GOT3 (cell line): ENCODE measurements at places on chromosomes 13 and 19.

GRCh38 chr13:58239774-58240268 is 608.3 kb downstream of the PCDH17 start:
- DNase-seq, result no peak

- DNase-seq, result no peak
Observed at GRCh38 chr13:49305792-49306425, 58.2 kb downstream of the CDADC1 start.

DNA sequence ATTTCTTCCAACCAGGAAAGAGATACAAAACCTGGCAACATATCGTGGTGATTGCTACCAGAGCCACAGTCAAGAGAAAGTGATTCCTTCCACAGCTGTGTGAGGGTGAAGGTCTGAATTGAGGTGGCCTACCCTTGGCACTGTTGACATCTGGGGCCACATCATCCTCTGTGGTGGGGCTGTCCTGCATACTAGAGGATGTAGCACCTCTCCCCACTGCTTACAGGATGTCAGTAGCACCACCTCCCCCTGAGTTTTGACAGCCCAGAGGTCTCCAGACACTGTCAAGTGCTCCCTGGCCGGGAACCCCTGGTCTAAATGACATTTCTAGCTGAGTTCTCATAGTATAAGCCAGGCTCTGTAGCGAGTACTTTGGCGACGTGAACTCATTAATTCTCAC is 15.5 kb downstream of the PTGER1 start:
- DNase-seq, result no peak

GRCh38 chr13:95642028-95642621 is 2.4 kb downstream of the DZIP1 start:
- no peak for DNase-seq

DNA sequence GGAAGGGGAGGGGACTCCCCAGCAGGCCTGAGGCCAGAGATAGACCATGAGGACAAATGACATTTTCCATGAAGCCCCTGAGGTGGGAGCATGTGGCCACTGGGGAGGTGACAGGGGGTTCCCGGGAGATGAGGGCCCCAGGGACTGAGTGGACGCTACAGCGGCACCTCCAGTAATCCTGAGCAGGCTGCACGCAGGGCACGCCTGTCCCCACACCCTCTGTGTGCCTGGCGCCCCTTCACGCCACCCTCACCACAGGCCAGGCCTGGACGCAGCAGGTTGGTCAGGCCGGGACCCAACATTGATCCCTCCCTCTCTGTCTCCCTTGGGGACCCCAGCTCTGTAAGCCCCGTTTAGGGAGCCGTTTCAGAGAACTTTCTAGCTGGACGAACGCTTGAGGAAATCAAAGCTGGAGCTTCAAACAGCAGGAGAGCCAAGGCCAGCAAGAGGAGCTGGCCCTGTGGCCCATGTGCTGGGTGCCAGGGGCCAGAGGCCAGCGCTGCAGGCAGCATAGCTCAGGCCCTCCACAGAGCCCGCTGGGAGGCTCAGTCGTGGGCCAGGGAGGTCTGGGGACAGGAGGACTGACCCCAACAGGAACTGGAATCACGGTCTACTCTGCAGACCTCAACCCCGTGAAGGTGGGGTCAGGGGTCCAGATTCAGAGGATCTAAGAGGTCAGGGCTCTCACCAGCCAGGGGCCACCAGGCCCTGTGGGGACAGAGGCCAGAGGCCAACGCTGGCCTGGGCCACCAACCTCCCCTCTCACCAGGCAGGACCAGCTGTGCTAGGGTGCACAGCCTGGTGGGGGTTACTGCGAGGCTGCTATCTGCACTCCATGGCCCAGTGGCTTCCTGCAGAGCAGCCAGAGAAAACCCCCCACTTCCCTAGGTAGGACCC is 14.6 kb downstream of the LSM4 start:
- DNase-seq, result no peak

GRCh38 chr19:24029941-24030636 is 56.9 kb upstream of the ZNF254 start:
- DNase-seq, result no peak

GRCh38 chr19:49020931-49021895 is 2.9 kb downstream of the CGB3 start:
- no peak for DNase-seq

DNA sequence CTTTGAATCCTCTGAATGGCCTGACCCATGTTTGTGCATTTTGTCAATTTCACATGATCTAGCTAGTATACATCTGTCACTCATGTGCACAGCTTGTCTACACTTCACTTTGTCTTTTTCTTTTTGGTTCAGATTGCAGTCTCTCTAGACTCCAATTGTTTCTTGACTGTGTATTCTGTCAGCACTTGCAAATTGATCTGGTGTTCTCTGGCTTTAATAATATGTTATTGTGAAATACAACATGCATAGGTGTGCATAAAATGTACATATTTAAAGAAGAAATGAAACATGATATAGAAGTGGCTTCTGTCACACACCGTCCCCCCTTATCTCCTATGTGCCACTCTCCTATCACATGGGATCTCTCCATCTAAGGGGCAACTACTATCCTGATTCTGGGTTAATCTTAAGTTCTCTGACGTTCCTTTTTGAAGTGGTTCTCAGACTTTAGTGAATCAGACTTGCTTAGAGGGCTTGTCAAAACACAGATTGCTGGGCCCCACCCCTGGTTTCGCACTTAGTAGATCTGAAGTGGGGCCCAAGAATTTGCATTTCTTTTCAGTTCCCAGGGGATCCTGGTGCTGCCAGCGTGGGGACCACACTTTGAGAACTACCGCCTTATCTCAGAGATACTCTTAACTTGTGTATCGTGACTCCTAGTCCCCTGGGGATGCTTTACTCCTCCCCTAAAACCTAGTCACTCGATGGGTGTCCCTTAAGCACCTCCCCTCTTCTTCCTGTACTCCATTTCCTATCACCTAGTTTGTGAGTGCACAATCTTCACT is 5.8 kb downstream of the KRTDAP start:
- no peak for DNase-seq

- DNase-seq, result no peak
Observed at GRCh38 chr13:44271031-44271455, 102.6 kb upstream of the SERP2 start.

GRCh38 chr13:75217949-75218348 is 264.0 kb downstream of the TBC1D4 start:
- DNase-seq, result no peak

- no peak for DNase-seq
Observed at GRCh38 chr19:2038284-2039088, 12.6 kb downstream of the MKNK2 start.

DNA sequence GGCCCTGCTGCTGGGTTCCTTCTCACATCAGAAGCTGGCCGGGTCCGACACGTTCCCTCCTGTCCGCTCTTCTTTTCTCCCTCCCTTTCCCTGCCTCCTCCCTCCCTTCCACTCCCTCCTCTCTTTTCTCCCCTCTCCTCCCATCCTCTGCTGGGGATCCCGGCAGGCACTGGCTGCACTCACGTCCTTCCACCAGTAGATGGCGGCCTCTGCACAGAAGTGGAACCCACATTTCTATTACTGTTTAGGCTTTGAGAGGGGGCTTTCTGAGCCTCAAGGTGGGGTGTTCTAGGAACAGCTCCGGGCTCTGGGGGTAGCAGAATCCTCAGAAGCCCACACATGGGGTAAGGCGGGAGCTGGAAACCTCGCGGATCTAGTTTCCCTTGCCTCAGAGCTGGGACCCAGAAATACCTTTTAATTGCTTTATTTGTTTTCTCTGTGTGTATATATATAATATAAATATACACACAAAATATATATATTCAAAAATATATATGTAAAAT is 294.2 kb downstream of the ZNF536 start:
- no peak for DNase-seq

DNA sequence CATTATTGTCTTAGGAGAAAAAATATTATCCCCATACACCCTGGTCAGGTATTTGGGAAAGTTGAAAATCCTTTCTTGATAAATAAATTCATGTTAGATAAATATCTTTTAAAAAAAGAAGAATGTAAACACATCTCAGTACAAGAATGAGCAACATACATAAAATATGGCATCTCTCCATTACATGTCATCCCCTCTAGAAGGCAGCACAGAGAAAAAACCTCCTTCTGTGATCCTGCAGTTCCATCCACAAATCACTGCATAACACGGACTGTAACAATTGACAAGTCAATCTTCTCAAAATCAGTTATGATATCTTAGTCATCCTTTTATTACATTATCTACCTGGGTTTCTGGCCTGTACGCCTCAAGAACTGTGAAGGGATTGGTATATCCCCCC is 683.9 kb upstream of the KLHL1 start:
- no peak for DNase-seq

- DNase-seq, result peak; percentile 14
Observed at GRCh38 chr13:51590971-51591627, 6.8 kb downstream of the WDFY2 start.

- DNase-seq, result no peak
Observed at GRCh38 chr19:55041244-55041626, 3.2 kb upstream of the GP6 start.

DNA sequence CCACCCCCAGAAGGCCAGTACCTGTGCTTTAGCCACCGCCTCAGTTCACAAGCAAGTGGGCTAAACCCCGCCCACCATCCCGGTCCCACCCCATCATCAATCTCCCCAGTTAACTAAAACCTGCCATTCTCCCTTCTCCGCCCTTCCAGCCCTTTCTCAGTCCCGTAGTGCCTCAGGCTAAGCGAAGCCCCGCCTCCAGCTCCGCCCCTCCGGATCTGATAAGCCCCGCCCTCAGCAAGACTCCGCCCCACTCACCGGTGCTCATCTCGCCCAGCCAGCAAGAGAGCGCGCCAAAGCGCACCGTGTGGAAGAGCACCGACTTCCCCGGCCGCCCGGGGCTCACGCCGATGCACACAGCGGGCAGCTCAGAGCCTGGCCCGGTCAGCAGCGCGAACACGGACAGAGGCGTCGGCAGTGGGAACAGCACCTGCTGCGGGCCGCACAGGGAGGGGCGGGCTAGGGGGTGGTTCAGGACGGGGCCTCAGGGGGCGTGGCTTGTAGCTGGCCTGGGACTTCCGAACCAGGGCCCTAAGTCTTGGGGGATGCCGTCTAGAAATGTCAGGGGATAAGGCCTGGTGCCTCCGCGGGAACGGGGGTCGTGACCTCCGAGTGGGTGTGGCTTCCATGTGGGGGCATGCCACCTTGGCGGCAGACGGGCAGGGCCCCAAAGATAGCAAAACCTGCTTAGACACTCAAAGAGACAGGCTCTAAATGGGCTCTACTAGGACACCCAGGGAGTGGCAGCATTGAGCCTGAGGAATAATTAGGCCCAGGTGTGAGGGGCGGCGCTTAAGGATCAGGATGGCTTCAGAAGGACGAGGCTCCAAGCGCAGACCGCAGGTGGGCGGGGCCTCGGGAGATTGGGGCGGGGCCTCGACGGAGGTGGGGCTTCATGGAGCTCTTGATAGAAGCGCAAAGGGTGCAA is 21.4 kb downstream of the MAP4K1 start:
- DNase-seq, result no peak

DNA sequence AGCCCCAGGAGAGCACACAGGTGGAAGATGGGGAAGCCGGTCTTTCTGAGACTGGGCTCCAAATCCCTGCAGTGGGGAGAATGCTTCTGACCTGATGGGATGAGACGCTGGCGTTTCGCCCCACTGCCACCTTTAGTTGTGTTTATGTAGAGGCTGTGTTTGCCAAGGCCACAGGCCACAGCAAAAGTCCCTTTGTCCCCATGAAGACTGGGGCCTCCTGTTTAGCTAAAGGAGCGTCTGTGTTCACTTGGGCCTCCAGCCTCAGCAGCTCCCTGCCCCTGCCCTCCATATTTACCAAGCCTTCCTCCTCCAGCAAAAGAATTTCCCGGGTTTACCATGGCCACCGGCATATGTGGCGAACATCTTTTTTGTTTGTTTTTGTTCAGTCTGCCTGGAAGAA is 10.4 kb upstream of the KLK14 start:
- DNase-seq, result no peak

DNA sequence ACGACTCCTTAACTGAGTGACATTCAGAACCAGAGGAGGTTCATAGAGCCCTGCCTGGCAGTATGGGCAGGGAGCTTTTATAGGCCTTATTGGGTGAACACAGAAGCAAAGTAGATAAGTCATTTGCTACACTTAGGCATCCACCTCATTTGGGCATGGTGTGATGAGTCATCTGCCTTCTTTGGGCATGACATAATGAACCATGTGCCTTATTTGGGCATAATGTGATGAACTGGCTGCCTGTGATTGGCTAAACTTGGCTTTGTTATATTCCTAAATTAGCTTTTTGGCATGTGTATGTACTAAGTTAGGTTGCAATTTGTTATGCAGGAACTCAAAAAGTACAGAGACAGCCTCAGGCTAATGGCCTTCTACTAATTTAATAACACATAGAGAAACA is 2210.2 kb upstream of the PCDH20 start:
- DNase-seq, result no peak

DNA sequence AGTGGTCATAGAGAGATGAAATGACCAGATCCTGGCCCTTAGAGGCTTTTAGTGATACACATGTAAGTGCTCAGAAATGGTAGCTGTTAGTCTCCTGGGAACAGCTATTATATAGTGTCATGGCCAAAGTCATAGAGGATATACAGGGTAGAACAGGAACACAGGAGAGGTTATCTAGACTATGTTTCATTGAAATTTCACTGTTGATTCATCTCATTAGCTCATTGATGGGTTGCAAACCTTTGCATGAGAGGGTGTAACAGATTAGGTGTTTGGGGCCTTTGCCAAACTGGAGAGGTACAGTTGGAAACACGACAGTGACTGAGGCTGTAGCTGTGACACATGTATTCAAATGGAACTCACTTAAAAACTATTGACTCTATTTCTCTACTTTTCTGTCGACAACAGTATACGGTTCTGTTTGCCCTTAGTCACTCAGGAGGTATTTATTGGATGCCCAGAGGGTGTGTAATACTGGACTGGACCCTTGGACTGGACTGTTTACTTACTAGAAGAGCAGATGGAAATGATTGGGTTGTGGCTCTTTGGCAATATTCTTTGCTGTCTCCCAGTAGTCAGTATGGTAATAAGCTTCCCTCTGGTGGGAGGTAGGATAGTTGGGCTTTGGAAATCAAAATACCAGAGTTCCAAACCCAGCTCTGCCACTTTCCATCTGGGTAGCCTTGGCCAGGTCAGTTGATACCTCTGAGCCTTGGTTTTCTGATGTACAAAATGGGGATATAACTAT is 29.8 kb downstream of the ARHGAP35 start:
- DNase-seq, result peak; percentile 15

DNA sequence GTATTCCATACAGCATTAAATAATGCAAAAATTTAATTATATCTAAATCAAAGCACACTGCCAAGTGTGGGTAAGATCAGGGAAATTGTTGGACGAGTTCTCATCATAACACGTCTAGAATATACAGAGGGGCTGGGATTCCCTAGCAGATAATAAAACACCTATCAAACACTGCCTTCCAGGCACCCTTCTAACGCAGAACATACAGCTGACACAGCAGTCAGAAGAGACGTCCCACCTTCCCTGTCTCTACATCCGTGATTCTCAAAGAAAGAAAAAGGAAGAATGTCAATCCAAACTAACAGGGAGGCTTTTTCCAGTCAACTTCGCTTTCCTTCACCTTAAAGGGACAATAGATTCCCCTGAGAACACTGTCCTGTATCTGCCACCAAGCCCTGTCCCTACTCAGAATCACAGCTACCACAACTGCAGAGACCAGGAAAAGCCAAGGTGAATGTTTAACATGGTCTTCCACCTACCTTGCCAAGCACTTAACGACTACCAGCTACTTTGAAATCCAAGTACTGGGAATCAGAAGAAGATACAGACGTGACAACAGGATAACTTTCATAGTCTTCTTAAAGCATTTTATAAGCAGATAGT is 38.5 kb downstream of the TBC1D4 start:
- no peak for DNase-seq
